OCI-LY7 (cell line): ENCODE measurements at places on chromosomes 12 and 14. TPM values are rescaled to one million over a fixed set of nuclear protein-coding genes. Genes with fewer than 3 reads are reported as not detected.
A peak's percentile ranks its signal among the peaks of the same experiment; 100 is the strongest.

- no peak for DNase-seq
Measured at GRCh38 chr12:65825183-65825506, 862 bp downstream of the HMGA2 start.

DNA sequence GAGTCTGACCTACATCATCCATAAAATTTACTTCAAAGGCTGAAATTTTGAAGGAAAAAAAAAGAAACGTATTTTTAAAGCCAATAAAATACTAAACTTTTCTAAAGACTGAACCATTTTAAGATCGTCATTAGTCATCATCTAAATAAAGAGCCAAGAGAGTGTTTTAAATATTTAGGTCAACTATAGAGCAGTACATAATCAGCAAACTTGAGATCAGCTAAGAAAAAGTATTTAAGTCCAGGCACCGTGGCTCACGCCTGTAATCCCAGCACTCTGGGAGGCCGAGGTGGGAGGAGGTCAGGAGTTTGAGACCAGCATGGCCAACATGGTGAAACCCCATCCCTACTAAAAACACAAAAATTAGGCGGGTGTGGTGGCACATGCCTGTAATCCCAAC is 35.5 kb downstream of the HECTD1 start:
- DNase-seq, result no peak

The NRIP2 gene
- not detected in 2 replicates for total RNA-seq

DNA sequence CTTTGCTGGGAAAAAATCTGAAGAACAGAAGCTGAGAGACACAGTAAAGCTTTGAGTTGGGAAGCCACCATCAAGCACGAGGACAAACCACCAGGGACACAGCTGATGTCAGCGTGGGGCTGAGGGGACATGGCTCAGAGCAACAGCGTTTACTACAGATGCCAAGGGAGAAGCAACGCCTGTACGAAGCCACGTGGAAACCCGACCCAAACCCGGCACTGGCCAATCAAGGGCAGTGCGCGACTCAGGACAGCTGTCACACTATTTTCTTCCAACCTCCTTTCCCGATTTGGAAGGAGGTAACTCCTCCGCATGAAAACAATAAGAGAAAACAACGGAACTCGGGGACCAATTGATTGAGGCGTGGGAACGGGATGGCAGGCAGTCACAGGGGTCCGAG is 20.2 kb upstream of the CHGA start:
- no peak for DNase-seq

The TAS2R14 gene
- total RNA-seq, result 2.4 and 2.8 TPM in 2 replicates

DNA sequence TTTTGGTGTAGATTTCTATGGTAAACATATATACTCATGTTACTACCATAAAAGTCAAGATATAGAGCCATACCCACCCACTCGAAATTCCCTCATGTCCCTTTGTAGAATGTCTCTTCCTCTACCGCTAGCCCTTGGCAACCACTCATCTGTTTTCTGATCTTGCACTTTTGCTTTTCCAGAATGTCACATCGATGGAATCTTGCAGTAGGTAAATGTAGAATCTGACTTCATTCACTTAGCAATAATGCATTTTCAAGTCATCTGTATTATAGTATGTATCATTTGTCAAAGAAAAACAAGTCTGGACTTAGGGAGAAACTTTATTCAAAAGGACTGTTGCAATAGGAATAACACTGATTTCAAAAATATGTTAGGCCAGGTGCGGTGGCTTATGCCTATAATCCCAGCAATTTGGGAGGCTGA is 19.3 kb upstream of the CLEC2D start:
- DNase-seq, result peak; percentile 51

The GMFB gene
- 81.7 and 82.2 TPM in 2 replicates for total RNA-seq

The VWF gene
- total RNA-seq, result 0.32 and 0.35 TPM in 2 replicates

GRCh38 chr12:5073054-5073453 is 29.4 kb downstream of the KCNA5 start:
- no peak for DNase-seq

The KRT82 gene
- total RNA-seq, result not detected in 2 replicates

DNA sequence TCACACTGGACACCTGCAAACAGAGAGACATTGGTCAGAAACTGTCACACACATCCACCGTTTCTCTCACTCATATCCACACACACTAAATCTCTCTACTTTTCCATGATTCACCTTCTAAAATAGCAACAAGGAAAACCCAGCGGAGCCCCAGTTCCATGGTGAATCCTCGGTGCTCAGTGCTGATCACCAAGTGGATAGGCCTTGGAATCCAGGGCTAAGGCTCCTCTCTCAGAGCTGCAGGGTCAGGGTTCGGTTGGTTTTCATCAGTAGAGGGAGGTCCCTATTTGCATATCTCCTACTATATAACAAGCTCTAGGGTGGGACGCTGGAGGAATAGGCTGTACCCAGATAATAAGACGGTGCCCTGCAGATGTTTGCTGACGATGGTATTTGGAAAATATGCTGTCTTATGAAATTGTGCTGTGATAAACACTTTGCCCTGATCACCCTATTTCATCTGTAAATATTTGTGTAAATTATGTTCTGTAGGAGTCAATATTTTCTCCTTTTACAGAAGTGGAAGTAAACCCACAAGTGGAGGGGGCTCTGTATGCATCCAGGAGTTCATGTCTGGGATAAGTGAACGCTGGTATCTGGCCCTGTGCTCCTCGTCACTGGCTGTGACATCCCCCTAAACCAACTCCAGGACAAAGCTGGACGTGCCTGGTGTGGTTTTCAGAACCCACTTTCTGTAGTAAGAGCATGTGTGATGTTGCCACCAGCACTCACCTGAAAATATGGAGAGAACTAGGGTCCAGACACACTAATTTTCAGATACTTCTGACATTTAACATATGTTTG is 709.2 kb downstream of the TMEM121 start:
- peak; percentile 32 for DNase-seq

The ARID4A gene
- 38.2 and 39.3 TPM in 2 replicates for total RNA-seq

GRCh38 chr12:16036073-16036472 is 124.9 kb downstream of the DERA start:
- no peak for DNase-seq

- DNase-seq, result peak; percentile 63
Measured at GRCh38 chr14:24430682-24431568, 1.2 kb downstream of the KHNYN start.

GRCh38 chr12:83656004-83656403 is 969.3 kb downstream of the TMTC2 start:
- DNase-seq, result no peak
